H54 (cell line): ENCODE measurements at places on chromosomes 7 and 10.

DNA sequence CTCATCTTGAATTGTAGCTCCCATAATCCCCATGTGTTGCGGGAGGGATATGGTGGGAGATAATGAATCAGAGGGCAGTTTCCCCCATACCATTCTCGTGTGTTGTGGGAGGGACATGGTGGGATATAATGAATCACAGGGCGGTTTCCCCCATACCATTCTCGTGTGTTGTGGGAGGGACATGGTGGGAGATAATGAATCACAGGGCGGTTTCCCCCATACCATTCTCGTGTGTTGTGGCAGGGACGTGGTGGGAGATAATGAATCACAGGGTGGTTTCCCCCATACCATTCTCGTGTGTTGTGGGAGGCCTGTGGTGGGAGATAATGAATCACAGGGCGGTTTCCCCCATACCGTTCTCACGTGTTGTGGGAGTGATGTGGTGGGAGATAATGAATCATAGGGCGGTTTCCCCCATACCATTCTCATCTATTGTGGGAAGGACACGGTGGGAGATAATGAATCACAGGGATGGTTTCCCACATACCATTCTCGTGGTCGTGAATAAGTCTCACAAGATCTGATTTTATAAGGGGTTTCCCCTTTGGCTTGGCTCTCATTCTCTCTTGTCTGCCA lies 271.0 kb downstream of the MAD1L1 start:
- DNase-seq = no peak

- no peak for DNase-seq
These were observed 260.6 kb downstream of the CCSER2 start for GRCh38 chr10:84588971-84589370.

GRCh38 chr7:149060156-149060555 lies 30.4 kb downstream of the ZNF786 start:
- no peak for DNase-seq

GRCh38 chr7:156829669-156830336 lies 63.2 kb downstream of the LMBR1 start:
- no peak for DNase-seq

GRCh38 chr10:121835376-121835775 lies 92.5 kb downstream of the ATE1 start:
- no peak for DNase-seq

DNA sequence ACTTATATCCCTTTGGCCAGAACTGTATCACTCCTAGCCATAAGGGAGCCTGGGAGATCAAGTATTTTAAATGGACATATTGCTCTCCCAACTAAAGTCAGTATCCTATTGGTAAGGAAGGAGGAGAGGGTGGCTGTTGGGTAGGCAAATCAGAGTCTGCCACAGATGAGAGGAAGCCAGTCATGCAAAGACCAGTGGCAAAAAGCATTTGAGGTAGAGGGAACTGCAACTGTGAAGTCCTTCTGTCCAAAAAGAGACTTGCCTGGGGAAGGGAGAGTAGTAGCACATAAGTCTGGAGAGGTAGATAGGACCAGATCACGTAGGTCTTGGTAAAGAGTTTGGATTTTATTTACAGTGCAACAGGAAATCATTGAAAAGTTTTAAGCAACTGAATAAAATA lies 8.8 kb upstream of the CCNJ start:
- DNase-seq = no peak

GRCh38 chr7:124029396-124030188 lies 3.3 kb downstream of the TMEM229A start:
- DNase-seq = no peak

DNA sequence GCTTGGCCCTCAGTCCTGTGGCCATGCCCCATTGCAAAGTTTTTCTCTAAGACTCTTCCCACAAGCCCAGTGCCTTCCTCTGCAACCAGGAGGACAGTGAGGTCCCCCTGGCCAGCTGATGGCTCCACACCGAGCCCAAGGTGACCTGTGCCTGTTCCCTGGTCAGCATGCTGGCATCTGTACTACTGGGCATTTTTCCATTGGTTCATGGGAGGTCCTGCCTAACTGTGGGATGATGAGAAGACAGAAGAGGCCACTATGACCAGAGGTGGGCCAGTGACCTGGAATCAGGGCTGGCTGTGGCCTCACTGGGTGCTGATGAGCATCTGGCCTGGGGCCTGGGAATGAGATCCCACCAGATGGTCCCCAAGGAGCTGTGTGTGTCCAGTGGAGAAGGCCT lies 20.2 kb downstream of the CALML3 start:
- no peak for DNase-seq

DNA sequence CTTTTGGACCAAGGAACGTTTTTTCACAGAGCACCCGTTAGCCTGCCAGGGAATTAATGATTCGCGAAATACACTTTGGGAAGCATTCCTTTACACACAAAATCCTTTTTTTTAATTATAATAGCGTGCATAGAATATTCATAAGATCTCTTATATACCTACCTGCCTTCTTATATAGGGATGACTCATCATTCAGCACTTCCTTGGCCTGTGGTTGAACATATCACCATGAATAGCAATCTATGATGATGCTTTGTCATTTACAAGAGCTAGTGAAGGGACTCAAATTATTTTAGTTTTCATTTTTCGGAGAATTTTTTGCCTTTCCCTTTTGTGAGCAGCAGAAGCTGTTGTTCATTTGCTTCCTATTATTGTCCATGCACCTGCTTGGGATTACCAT lies 97.0 kb downstream of the CDH23 start:
- DNase-seq = no peak

DNA sequence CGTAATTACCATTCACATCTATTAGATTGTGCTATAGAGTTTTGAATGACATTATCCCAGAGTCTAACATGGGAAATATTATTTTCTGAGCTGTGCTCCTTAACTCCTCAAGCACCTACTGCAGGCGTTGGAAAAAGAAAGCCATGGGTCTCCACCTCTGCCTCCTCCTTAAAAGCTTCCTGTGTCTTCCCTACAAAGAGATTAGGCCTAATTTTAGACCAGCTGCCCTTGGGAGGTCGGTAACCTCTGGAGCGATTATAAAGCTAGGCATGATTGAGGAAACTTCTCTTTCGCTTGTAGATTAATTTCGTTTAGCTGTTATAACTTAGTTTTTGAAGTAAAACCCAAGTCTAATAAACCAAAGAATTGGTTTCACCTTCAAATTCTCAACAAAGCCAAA lies 75.2 kb downstream of the PLXDC2 start:
- no peak for DNase-seq

- DNase-seq = no peak
These were observed 119.4 kb downstream of the GNAT3 start for GRCh38 chr7:80392229-80393169.

DNA sequence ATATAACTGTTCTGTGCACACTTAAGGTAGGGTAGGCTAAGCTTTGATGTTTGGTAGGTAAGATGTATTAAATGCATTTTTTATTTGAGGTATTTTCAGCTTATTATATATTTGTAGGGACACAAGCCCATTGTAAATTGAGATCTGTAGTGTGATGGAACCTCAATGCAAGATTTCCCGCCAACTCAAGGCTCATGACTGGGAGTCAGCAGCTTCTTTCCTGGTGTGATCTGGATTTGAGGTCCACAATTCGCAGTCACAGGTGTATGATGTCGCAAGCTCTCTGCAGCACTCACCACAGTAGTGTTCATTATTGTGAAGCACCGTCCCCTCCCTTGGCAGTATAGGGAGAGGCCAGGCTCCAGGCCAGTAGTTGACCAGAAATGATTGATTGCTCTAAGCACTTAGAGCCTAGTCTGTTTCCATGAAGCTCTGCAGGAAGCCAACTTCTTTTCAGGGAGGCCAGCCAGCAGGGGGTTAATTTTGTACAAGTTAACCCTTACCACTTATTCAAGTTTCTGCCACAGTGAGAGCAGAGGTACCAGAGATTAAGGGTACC lies 54.9 kb downstream of the SEM1 start:
- DNase-seq = no peak

DNA sequence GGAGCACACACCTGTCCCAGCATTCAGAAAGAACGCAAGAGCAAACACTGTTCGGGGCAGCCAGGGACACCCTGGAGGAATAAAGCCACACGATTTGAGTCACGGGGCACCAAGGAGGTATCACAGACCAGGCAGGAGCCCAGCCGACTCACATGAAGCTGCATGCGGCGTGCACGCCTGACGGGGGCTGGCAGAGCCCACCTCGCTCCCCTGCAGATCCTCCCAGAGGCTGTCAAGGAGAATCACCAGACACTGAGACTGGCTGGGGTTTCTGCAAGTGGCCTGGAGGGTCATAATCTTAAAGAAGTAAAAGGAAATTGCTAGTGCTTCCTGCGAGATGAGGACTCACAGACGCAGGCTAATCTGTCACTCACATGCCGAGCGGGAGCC lies 61.6 kb downstream of the TCERG1L start:
- DNase-seq = no peak
